A172 (cell line): ENCODE measurements at places on chromosomes 12 and 14. TPM values are rescaled to one million over a fixed set of nuclear protein-coding genes. Genes with fewer than 3 reads are reported as not detected.

DNA sequence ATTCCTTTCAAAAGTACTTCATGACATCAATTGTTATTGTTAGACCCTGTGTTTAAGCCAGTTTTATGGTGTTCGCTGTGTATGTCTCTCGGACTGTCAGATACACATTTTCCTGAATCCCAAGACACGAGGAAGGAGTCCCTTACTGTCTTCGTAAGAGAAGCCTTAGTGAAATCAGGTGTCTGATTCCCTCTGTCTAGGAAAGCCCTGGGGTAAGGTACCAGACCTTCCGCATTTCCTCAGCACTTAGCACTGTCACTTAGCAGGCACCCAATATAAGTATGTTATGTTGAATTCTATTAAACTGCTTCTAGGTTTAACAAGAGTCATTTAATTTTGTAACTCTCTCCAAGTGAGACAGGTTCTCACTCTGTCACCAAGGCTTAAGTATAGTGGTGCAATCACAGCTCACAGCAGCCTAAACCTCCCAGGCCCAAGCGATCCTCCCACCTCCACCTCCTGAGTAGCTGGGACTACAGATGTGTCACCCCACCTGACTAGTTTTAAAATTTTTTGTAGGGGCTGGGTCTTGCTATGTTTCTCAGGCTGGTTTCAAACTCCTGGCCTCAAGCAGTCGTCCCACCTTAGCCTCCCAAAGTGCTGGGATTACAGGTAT lies 111.0 kb downstream of the BBS10 start:
- DNase-seq, result no peak

GRCh38 chr12:103444983-103445382 lies 50.8 kb downstream of the C12orf42 start:
- no peak for DNase-seq

DNA sequence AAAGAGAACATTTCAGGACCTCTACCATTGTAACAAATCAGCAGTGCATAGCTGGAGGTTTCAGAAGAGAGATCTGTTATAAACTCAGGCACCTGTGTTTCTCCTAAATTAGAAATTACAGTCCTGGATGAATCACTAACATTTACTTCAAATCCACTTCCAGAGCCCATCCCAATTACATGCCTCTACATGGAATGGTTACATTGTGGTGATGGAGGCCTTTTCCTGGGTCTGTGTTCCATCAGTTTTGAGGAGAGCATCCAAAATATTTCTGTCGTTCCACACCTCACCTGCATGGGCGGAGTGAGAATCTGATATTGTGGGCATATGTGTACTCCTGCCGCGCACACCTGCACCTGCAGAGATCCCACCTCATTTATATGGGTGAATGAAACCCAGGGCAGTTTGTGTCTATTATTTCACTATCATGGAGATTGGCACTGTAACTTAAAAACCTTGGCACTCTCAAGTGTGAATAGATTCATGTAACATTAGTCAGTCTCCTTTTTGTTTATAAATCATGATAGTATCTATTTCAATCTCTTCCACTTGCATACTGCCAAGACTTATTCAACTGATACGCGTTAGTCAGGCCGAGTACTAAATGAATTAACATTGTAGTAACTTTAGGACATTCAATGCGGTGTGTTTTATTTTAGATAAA lies 215.1 kb upstream of the FAR2 start:
- DNase-seq, result peak; percentile 3

TM7SF3 gene
- 99.1 and 254 TPM in 2 replicates for total RNA-seq
